Activated CD8-positive, alpha-beta memory T cell treated with anti-CD3 and anti-CD28 coated beads, Interleukin-2, amount 10 ng/mL, durations not matched to agents 7 days and 5 days (primary cell): ENCODE measurements at places on chromosomes 12 and 14.

GRCh38 chr14:21498540-21499526, 12.3 kb downstream of the METTL3 start:
- peaks cover 76% of the 10 kb centered on the region for H3K36me3 ChIP-seq
- no peak overlapping the region for H3K4me3 ChIP-seq
- no peaks in the 10 kb centered on the region for H3K27me3 ChIP-seq
- peak overlapping the region; percentile 62 for H3K27ac ChIP-seq

- H3K4me1 ChIP-seq = peaks cover 15% of the 10 kb centered on the region
- no peak overlapping the region for H3K27ac ChIP-seq
- no peaks in the 10 kb centered on the region for H3K27me3 ChIP-seq
- no peak for DNase-seq
- no peak overlapping the region for H3K4me3 ChIP-seq
- peaks cover 19% of the 10 kb centered on the region for H3K36me3 ChIP-seq
Measured at GRCh38 chr12:92002673-92003382, 142.8 kb downstream of the BTG1 start.

- no peak overlapping the region for H3K4me3 ChIP-seq
- no peaks in the 10 kb centered on the region for H3K27me3 ChIP-seq
- H3K27ac ChIP-seq = no peak overlapping the region
- H3K4me1 ChIP-seq = no peaks in the 10 kb centered on the region
Measured at GRCh38 chr14:84541018-84541417, 988.9 kb upstream of the FLRT2 start.

GRCh38 chr12:121576851-121577391, 3.9 kb downstream of the KDM2B start:
- no peaks in the 10 kb centered on the region for H3K27me3 ChIP-seq
- no peak for DNase-seq
- H3K4me1 ChIP-seq = peaks cover 20% of the 10 kb centered on the region

DNA sequence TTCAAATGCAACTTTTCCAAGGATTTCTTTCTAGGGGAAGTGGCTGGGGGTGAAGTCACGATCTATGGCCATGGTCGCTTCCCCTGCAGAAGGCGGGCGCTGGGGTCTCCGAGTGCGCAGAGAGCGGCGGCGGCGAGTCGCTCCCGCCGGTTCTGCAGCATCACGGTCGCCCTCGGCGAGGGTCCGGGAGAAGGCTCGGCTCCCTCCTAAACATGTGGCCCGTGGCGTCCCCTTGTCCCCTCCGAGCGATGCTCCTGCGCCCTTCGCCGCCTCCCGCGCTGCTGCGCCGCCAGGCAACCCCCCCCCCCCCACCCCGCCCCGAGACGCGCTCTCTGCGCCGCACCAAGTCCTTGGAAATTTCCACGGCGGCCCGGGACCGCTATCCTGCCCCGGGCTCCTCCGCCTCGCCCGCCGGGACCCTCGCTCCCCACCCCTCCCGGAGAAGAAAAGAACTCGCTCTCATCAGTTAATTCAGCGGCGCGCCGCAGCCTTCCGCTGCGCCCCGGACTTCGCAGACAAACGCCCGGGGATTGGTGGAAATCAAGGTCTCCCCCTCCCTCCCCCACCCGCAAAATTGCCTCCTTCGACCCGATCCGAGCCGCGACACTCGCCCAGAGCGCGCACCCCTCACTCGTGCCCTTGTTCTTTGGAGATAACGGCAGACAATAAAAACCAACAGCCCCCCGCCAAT, at the start of gene ST8SIA1:
ST8SIA1 (minus strand) TSS at position 298 of the 691 bp plus-strand sequence. CDS start 475 bp downstream, outside the sequence.
- H3K27ac ChIP-seq = peak within 1 kb of the TSS; percentile 82
- H3K4me1 ChIP-seq = peaks cover 26% of the 10 kb centered on the region

DNA sequence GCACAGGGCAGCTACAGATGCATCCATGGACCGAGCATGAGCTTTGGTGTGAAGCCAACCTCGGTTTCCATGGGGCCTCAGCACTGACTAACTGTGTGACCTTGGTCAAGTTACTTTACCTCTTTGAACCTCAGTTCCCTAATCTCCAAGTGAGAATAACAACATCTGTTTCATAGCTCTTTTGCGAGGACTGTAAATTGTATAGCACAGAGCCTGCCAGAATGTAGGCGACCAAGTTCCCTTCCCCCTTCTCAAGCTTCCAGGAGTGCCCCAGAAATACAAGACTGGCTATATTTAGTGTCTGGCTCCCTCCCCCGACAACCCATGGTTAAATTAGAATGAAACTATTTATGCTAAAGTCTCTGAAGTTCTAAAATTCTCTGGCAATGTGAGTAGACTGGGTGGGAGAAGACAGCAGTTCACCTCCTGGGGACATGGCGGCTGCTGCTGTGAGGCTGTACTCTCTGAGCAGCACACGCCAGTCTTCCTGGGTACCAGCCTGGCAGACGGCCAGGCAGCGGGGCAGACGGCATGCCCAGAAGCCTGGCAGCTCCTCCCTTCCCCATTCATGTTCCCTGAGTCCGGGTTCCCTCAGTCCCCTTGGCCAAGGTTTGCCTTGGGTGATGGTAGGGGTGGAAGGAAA, 22.0 kb upstream of the TMED10 start:
- no peak overlapping the region for H3K27ac ChIP-seq
- H3K36me3 ChIP-seq = no peaks in the 10 kb centered on the region
- no peak for DNase-seq

DNA sequence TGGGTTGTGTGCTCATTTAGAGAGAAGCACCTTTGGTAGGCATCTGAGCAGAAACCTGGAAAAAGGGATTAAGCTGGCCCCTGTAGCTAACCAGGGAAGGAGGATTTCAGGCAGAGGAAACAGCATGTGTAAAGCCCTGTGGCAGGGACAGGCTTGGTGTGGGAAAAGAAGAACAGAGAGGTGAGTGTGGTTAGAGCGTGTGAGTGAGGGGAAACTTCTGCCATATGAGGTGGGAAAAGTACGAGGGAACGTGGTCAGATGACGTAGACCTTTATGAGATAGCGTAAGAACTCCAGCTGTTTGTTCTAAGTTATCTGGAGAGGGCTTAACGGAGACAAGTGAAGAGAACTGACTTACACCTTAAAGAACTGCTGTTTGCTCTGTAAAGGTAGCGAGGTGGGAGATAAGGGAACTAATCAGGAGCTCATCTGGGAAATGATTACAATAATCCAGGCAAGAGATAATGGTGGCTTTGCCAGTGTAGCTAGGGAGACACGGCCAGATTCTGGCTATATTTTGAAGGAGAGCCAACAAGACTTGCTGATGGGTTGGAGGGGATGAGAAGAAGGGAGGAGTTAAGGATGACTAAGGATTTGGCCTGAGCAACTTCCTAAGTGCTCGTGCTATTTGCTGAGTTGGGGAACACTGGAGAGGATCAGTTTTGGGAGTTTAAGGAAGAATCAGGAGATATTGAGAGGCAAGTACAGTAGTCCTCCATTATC, 234.0 kb downstream of the ETNK1 start:
- no peak for DNase-seq
- no peaks in the 10 kb centered on the region for H3K36me3 ChIP-seq
- H3K4me3 ChIP-seq = no peak overlapping the region
- no peak overlapping the region for H3K27ac ChIP-seq
- no peaks in the 10 kb centered on the region for H3K4me1 ChIP-seq

- H3K4me1 ChIP-seq = peaks cover 6% of the 10 kb centered on the region
- no peak overlapping the region for H3K27ac ChIP-seq
- H3K4me3 ChIP-seq = no peak overlapping the region
- H3K36me3 ChIP-seq = peaks cover 51% of the 10 kb centered on the region
- no peaks in the 10 kb centered on the region for H3K27me3 ChIP-seq
Measured at GRCh38 chr12:76375470-76375869, 27.3 kb upstream of the BBS10 start.

DNA sequence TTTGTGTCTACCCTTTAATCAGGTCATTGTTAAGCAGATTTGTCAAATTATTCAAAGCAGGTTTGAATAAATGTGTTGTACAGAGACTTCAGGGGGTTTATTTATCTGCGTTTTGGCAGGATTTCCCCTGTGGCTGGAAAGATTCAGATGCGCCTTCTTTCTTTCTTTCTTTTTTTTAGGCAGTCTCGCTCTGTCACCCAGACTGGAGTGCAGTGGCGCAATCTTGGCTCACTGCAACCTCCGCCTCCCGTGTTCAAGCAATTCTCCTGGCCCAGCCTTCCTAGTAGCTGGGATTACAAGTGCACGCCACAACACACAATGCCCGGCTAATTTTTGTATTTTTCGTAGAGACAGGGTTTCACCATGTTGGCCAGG, 6.3 kb upstream of the NANOGNB start:
- no peaks in the 10 kb centered on the region for H3K36me3 ChIP-seq
- H3K4me3 ChIP-seq = no peak overlapping the region
